ENCODE measurements at places on chromosomes 1 and 21.

DNA sequence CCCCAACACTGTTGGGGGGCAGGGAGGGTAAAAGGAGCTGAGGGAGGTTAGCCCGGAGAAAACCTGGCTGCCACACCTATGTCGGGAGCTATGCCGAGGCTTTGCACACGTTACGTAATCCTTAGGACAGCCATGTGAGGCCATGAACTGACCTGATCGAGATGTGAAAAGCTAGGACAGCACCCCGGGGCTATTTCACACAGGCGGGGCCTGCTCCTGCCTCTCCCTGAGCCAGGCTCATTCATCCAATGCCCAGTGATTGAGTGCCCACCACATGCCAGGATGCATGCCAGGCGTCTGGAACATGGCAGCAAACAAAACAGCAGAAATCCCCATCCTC is 30.2 kb downstream of the LDLRAP1 start:
- DNase-seq = no peak

- DNase-seq = no peak
Measured at GRCh38 chr1:61318319-61319125, 236.2 kb downstream of the NFIA start.

DNA sequence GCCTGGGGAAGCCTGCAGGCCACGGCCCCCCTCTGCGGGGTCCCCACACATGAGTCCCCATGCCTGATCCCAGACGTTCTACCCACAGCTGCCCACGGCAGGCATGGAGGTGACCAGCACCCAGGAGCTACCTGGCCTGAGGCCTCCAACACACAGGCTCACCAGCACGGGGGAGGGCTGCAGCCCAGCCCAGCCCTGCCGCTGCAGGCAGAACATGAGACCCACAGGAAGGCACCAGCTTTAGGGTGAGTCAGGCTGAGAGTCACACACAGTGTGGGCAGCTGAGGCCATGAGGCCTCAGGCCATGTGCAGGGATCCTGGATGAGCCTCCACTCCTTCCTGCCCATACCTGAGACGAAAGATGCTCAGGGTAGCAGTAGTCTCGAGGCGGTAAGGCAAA is 121.1 kb downstream of the PSMG1 start:
- no peak for DNase-seq

DNA sequence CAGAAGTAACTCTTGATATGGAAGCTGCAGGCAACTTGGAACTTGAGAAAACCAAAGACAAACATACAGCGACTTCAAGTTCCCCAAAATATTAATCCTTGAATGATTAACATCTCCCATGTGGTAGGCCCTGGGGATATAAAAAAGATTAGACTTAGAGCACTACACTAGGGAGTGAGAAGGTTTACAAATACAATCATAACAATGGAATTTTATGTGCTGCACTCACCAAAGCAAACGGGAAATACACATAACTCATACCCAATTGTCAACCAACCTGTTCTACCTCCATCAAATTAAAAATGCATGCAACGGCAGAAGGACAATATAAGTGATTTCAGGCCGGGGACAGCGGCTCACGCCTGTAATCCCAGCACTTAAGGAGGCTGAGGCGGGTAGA is 3.7 kb downstream of the SMYD3 start:
- DNase-seq = no peak

DNA sequence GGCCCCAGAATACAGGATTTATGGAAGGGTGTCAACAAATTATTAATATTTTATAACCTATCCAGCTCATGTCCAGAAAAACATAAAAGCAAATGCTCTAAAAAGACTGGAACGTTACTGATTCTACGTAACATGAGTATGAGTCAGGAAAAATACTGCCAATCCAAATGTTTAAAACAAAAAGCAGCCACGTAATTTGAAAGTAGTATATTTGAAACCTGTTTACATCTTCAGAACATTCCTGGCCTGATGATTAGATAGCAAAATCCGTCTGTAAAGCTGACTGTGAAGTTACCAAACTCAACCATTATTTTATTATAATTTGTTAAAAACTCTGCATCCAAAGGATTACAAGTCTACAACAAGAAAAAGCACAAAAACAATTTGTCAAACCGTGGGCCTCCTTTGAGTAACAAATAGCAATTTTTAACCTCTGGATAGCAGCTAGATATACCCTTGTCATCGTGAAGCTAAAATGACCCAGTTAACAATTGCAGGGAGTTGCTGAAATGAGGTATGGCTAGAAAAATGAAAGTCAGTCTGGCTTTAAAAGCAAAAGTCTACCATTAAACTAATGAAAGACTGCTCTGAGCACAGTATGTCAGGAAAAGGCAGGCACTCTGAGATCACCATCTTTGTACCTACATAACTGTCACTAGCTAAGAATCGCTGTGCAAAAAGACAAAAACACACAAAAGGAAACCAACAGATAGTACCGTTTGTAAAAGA is 1.2 kb downstream of the UBR4 start:
- no peak for DNase-seq

DNA sequence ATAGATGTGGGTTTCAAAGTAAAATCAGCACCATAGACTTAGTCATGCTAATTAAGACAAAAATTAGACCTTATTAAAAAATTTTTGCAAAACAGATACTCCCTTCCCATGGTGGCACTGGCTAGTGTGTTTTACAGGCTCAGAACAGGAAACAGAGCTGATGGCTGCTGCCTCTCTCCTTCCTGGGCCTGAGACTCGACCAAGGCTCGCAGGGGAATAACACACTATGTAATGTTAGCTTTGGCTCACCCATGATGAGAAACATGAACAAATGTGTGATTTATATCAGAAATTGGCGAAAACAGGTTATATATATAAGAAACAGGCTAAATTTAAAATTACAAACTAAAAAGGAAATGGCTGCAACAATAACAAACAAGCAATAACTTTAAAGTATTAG is 50.7 kb downstream of the ERG start:
- no peak for DNase-seq

DNA sequence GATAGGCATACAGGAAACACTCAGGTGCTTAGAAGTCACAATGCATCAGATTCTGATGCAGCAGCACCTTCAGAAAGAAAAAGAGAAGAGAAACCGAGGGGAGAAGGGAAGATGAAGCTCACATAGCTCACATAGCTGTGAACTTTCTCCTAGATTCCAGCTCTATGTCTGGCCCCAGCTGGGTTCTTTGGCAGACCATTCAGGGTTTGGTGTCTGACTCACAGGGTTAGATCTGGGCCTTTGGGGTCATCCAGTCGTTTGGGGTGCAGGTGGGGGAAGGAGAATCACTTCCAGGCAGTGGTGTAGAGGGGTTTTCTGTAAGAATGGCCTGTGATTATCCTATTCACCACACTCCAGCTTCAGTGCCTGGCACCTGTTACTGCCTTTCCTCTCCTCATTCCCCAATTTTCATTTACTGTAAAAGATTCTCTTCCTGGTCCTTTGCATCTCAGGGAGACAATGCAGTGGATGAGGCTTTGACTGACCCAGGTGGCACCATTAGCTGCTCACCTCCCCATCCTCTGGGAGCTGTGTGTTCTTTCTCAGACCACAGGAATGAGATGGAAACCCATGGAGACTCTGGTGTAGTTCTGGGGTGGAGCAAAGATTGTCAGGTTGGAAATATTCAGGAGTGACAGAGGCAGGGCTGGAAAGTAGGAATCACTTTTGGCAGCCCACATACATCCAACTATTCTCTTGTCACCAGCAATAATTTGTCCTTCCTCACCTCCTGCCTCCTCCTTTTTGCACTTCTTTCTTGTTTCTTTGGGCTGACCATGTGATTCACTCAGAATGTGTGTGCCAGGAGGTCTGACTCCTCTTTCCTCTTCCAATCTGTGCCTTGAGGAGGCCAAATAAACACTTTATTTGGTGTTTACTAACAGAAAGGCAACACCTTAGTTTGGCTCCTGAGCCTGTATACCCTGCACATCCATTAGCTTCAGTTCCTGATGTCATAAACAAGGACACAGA is 103.3 kb downstream of the PAPPA2 start:
- no peak for DNase-seq

DNA sequence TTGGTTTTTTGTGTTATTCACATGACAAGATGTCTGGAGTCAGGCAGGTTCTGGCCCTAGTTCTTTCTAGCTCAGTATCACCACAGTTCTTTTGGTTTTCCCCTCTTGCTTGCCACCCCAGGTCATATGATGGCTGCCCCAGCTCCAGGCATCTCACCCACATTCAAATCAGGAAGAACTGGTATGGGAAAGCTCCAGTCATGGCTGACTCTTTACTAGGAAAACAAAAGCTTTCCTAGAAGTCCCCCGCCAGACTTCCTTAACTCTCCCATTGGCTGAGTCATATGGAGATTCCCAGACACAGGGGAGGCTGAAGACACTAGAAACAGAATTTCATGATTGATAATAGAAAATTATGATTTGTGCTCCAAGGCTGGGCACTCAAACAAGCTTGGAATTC is 22.1 kb upstream of the EYA3 start:
- no peak for DNase-seq

DNA sequence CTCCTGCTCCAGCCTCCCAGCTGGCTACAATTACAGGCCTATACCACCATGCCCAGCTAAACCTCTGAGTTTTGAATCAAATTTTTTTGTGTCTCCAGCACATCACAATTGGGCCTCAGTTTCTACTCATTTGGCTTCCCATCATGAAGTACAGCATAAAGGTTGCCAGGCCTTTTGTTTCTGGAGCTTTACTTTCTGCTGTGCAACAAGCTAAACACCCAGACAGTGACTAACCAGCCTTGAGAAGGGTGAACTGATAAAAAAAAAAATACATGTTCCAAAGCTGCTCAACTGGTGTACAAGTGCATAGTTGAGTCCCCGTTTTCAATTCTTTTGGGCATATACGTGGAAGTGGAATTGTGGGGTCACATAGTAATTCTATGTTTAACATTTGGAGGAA is 25.1 kb downstream of the TIAM1 start:
- no peak for DNase-seq

DNA sequence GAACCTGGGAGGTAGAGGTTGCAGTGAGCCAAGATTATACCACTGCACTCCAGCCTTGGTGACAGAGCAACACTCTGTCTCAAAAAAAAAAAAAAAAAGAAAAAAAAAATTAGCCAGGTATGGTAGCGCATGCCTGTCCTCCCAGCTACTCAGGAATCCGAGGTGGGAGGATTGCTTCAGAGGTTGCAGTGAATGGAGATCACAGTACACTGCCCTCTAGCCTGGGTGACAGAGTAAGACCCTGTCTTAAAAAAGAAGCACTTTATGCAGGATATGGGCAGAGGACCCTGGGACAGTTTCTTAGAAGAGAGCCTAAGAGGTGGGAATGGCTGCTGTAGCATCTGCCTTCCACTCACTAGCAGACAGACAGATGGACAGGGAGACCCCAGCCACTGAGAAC is 23.0 kb downstream of the IQGAP3 start:
- DNase-seq = no peak

GRCh38 chr1:25123551-25123950 is 108.8 kb downstream of the SYF2 start:
- no peak for DNase-seq

DNA sequence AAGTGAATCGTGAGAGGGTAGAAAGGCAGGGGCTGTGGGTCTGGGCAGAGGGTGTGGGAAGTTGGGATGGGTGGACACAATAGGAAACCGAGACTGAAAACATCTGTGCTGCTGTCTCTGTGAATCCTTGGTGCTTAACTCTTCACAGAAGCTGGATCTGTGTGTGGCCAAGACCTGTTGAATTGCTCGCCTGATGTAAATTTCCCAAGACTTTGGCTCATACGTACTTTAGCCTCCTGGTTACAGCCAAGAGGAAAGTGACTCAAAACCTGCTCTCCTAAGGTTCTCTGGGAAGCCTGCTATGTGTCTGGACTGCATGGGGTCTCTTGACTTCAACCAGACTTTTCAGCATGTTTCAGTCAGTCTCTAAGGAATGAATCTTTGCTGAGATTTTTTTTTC is 270.3 kb downstream of the RWDD3 start:
- no peak for DNase-seq

DNA sequence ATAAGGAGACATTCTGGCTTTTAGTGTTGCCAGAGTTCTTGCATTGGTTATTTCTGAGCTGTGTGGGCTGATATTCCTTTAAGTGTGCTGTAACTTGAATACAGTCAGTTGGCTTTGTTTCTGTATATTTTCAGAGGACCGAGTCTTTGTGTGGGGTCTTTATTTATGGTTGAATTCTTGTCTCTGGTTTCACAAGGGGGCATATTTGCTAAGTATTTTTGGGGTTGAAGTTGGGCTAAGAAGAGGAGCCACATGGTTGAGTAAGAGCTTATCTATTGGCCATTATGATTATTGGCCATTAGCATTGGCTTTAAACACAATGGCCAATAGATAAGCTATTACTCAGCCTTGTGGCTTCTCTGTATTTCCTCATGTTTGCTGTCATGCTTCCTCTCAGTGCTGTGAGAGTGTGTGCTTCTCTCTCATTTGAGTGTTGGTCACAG is 26.3 kb upstream of the PTGFR start:
- DNase-seq = no peak

- no peak for DNase-seq
Measured at GRCh38 chr1:4674117-4674516, 19.7 kb downstream of the AJAP1 start.

GRCh38 chr1:50989694-50990093 is 19.6 kb downstream of the CDKN2C start:
- DNase-seq = no peak

DNA sequence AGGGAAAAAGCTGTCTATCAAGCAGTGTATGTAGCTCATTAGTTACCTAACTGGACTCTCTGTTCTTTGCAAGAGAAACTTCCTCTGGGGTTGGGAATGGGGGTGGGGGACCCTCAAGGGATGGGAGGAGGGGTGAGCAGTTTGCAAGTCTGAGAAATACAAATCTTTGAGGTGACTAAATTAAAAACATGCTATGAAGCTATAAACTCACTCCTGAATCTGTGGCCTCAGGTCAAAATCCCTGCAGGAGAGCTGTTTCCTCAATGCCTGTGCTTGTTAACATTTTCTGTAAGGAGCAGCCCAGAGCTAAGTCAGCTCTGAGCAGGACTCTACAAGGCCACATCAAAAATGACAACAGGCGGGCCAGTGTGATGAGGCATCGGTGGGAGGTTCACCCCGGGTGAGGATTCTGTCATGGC is 32.8 kb upstream of the PTPRC start:
- no peak for DNase-seq

DNA sequence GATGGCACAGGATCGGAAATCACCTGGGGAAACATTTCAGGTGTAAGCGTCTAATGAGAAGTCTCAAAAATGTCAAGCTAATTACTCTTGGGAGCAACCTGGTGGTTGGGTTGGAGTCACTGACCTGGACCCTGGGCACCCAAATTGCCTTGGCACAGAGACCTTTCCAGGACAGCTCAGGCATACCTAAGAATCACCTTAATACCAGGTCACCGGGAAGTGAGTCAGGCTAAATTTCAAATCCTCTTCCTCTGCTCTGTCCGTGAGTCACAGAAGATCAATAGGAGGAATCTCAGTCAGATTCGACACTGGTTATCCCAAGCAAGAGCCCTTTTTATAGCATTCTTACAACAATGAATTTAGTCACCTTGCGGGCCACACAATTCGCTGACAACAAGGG is 179.6 kb upstream of the CAMK1G start:
- no peak for DNase-seq
